ENCODE measurements at places on chromosomes 4 and X. TPM values are rescaled to one million over a fixed set of nuclear protein-coding genes. Genes with fewer than 3 reads are reported as not detected.
A peak's percentile ranks its signal among the peaks of the same experiment; 100 is the strongest.

DNA sequence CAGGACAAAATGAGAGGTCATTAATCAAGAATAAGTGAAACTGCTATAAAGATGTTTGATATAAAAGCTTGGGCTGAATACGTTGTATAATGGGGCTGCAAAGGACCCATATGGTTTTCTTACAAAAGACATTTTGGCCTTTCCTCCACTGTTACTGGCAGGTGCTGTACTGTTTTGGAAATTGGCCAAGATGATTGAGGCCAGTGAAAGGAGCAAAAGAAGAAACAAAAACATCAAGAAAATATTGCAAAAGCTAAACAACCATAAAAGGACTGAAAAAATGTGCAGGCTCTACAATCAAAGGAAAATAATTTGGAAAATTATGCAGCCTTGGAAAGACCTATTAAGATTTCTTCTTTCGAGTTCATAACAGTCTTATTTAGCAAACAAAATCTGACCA, 222.2 kb upstream of the PPP1R2C start:
- no peak for DNase-seq

- DNase-seq: no peak
These were observed 261.9 kb downstream of the CBLL2 start for GRCh38 chrX:22534643-22535042.

Gene GRK4
- total RNA-seq: 0.77 TPM

- DNase-seq: no peak
These were observed 185.4 kb downstream of the TSPAN5 start for GRCh38 chr4:98473046-98473445.

Gene PAGE1
- not detected for total RNA-seq

Gene PABPC5
- 0.29 TPM for total RNA-seq

Gene SLC2A9
- 4.3 TPM for total RNA-seq

DNA sequence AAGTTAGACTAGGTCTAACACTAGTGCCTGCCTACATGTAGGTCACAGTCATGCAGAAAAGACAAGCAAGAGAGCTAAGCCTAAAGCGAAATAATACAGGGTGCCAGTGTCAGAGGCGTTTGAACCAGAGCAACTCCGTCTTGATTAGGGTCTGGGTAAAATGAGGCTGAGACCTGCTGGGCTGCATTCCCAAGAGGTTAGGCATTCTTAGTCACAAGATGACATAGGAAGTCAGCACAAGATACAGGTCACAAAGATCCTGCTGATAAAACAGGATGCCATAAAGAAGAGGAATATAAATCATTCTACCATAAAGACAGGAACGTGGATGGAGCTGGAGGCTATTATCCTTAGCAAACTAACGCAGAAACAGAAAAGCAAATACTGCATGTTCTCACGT, 120.9 kb downstream of the BEND2 start:
- DNase-seq: no peak

Gene NAP1L3
- total RNA-seq: 0.40 TPM

- DNase-seq: no peak
These were observed 1110.4 kb upstream of the ADGRL3 start for GRCh38 chr4:60089546-60090273.

DNA sequence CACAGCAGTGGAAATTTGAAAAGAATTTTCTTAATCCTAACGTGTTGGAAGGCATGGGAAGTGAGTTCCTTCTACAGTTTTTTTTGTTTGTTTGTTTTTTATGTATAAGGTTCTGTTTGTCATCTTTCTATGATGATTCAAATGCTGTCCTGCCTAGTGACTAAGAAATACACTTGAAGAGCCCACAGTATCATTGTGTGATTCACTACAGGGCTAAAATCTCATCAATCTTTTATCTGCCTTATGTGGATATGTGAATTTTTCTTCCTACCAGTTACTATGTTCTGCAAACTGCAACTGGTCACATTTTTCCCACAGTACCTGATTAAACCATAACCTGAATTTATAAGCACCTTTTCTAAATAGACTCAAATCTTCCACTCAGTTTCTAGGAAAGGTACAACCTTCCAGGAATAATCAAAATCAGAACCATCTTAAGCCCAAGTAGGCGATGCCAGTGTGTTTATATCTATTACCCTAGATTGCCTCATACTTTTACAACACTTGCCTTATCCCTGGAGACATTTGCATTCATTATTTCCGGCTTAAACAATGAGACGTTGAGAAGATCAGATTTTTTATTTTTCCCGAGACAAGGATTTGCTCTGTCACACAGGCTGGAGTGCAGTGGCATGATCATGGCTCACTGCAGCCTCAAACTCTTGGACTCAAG, 214.6 kb upstream of the GALNT7 start:
- no peak for DNase-seq

DNA sequence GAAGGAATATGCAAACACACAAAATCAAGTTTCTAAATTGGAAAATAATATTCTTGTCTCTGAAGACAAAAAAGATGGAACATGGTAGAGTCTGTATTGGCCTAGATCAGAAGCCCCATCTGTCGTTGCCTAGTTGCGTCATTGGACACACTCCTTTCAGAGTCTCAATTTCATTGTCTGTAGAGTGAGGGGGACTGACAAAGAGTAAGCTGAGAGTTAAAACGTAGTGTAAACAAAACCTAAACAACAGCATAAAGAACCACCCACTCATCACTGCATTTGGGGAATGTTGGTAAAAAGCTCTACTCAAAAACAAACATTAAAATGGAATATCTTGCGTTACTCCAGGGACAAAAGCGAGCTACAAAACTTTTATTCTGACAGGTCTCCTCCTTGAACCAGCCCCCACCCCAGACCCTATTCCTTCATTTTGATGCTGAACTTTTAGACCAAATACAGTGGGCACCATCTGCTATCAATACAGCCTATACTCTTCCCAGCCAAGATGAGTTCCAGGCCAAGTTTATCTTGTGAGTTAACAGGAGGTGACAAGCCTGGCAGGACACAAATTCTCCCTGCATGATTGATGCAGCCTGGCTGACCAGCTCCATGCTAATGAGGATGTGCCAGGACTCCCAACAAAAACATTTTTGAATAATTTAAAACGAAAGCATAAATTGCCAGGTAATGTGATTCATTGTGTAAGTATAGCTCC, 125.2 kb downstream of the COL25A1 start:
- no peak for DNase-seq

DNA sequence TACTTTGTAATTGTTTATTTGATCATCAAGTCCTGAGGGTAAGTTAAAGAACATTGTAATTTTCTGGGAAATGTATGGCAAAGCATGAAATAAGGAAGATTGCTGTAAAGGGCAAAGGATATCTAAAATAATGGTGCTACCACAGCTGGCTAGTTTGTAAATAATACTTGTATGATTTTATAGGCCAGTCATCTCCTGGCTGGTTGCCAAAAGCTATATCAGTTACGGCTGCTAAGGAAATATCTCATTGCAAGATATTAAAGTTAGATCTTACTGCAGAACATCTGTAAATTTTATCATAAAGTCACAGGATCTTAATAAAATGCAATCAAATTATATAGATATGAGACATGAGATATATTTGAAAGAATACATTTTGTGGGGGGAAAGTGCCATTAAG, 150.8 kb upstream of the CXCL13 start:
- DNase-seq: no peak

GRCh38 chrX:71148278-71148663, 3.6 kb downstream of the NLGN3 start:
- DNase-seq: no peak

Gene TLR6
- 0.44 TPM for total RNA-seq

GRCh38 chr4:158656439-158656838, 15.2 kb downstream of the C4orf46 start:
- DNase-seq: no peak

Gene SULT1E1
- total RNA-seq: not detected

- peak; percentile 68 for DNase-seq
These were observed 11.3 kb upstream of the ANOS1 start for GRCh38 chrX:8743126-8743732.

- DNase-seq: no peak
These were observed 200.7 kb upstream of the KLF8 start for GRCh38 chrX:56031409-56031808.

- no peak for DNase-seq
These were observed 374.8 kb downstream of the PDGFC start for GRCh38 chr4:156596706-156597329.

Gene WWC2
- total RNA-seq: 6.8 TPM

- no peak for DNase-seq
These were observed 74.1 kb upstream of the WDR44 start for GRCh38 chrX:118271775-118272174.

- DNase-seq: no peak
These were observed 304.4 kb downstream of the EVC2 start for GRCh38 chr4:5403746-5404497.

Gene CCKAR
- total RNA-seq: not detected
